Stimulated activated CD8-positive, alpha-beta memory T cell treated with anti-CD3 and anti-CD28 coated beads, Interleukin-15, amount 100 ng/mL, for 48 hours (primary cell): ENCODE measurements at places on chromosomes 1 and 21.

GRCh38 chr1:209080170-209080781 lies 503.2 kb upstream of the CAMK1G start:
- DNase-seq: no peak

- DNase-seq: peak; percentile 12
Measured at GRCh38 chr1:101081496-101082488, 56.2 kb upstream of the DPH5 start.

DNA sequence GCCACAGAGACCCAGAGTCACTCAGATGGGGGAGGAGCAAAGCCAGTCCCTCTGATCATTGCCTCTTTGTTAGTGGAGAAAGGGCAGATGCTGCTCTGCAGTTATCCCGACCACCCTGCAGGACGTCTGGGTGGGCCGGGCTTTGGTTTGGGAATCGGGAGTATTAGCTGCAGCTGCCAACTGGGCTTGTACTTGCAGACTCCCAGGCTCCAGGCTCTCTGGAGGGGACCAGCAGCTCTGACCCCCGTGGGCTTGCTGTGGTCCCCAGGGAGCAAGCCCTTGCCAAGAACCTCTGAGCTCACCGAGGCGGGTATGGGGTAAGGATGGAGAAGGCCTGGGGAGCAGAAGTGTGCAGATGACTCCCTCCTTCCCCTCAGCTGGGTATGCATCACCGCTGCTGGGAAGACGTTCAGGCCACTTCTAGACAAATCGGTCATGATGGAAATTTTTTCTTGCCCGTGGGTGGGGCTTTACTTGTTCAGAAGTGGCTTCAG lies 21.6 kb downstream of the MAPKAPK2 start:
- DNase-seq: peak; percentile 61

DNA sequence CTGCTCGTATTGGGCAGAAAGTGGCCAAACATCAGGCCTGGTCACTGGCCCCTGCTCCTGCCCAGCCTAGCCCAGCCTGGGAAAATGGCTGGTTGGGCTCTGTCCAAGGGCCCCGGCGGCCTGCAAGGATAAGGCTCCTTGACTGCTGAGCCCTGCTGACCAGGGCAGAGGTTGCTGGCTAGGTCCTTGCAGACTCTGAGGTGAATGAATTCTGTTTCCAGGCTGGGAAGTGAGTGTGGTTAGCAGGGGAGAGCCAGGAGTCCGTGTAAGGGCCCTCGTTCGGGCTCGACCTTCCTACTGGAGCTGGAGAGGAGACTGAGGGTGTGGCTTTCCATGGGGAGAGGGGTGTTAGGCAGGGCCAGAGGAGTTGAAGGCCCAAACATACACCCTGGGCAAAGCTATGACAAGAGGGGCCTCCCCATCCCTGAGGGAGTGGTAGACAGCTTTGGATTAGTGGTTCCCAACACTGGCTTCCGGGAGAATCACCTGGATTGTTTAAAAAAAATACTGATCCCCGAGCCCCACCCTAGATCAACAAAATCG lies 20.6 kb downstream of the CSF1 start:
- DNase-seq: no peak

- no peak for DNase-seq
Measured at GRCh38 chr1:182032251-182032650, 29.3 kb downstream of the ZNF648 start.

GRCh38 chr1:178192686-178193085 lies 98.8 kb downstream of the RASAL2 start:
- no peak for DNase-seq

DNA sequence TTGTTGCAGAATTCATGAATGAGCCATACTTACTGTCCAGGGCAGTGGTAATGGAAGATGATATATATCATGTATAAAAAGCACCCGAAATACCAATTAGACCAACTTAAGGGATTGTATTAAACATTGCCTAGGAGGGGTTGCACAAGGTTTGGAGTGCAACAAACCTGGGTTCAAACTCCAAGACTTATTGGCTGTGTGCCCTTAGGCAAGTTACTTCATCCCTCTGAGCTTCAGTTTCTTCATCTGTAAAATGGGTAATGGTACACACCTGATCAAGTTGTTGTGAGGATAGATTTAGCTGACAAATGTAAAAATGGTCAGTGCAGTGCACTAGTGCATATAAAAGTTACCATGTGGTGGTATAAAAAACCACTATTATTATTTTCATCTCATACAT lies 9.8 kb upstream of the PPP1R15B start:
- no peak for DNase-seq

DNA sequence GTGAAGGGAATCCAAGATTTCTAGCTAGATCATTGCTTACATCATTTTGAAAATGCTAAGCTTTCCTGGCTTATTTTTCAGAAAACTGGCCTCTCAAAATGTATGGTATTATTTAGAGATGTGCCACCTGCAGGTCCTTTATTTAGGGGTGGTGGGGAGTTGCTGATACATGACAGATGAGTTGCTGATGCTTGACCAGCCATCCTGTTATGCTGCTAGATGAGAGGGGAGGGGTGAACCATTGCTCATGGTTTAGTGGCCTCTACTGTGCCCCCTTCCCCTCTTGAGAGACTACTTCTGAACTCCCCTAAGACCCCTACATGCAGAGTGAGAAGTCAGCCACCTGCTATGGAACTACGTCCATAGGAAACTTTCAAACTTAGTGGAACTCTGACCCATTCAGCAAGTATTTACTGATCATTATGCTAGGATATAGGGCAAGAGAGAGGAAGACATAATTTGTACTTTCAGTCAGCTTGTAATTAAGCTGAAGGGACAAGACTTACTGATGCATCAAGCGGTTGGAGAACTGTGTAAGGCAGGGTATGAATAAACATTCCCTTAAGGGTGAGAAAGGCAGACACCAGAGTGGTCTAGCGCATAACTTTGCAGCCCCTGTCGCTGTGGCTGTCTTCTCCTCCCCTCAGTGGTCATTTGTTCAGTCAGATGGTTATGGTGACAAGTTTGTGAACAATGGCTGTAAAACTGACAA lies 34.6 kb downstream of the SLAMF6 start:
- no peak for DNase-seq

GRCh38 chr21:45334134-45334533 lies 46.4 kb upstream of the POFUT2 start:
- no peak for DNase-seq

- no peak for DNase-seq
Measured at GRCh38 chr1:205455581-205456382, at the start of gene BLACAT1. BLACAT1 (minus strand) TSS chr1:205456045.

GRCh38 chr1:27299385-27300271 lies 22.3 kb upstream of the TMEM222 start:
- DNase-seq: no peak

DNA sequence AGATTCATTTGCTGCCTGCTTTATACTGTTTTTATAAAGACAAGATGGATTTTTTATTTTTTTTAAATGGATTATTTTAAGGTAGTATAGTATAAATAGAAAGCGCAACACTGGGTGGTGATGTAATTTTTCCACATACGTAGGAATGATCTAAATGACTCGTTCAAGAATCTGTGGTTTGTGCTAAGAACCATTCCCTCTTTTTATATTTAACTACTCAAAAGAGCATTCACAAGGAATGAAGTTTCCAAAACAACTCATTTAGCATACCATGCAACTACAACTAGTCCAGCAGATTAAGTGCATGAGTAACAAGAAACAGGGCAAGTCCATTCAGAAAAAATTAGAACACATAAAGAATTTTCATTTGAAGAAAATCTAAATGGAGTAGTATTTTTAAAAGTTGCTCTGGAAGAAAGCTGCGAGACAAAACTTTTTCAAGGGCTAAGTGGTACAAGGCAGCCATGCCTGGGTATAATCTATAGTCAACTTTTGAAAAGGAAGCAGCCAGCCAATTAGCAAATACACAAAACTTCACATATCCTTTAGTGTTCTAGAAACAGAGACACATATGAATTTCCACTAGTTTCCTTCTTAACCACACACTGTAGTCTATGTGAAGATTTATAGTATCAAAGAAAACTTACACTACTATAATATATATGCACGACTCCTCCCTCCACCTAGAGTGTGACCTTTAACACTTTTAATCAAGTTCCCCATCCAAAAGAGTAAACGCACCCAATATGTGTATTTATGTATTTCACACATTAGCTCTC lies 23.4 kb downstream of the GTF2B start:
- no peak for DNase-seq

GRCh38 chr1:33305016-33305415 lies 15.9 kb downstream of the A3GALT2 start:
- no peak for DNase-seq

- no peak for DNase-seq
Measured at GRCh38 chr1:156879876-156880275, 13.6 kb upstream of the PEAR1 start.

GRCh38 chr1:16383888-16384287 lies 16.8 kb downstream of the SZRD1 start:
- no peak for DNase-seq

DNA sequence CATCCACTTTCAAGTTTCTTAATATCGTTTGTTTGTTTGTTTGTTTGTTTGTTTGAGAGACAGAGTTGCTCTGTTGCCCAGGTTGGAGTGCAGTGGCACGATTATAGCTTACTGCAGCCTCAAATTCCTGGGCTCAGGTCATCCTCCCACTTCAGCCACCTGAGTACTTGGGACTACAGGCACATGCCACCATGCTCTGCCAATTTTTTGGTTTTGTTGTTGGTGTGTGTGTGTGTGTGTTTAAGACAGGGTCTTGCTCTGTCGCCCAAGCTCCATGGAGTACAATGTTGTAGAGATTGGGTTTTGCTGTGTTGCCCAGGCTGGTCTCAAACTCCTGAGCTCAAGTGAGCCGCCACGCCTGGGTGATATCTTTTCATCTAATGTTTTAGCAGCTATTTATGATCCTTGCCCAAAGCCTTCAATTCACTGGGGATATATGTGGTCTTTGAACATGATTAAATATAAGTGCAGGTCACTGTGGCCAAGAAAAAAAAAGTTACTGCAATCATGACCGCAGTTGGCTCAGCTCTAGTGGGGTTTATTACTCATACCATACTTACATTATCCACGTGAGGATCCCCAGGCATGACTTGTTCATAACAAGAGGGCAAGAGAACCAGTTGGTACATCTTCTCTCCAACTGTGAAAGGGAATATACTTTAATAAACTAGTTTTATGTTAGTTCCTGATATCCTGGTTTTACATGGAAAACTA lies 8.0 kb downstream of the RRP1B start:
- DNase-seq: no peak

- no peak for DNase-seq
Measured at GRCh38 chr1:197954718-197955418, 37.7 kb downstream of the LHX9 start.

- DNase-seq: no peak
Measured at GRCh38 chr1:234912548-234913277, 215.9 kb downstream of the TOMM20 start.

DNA sequence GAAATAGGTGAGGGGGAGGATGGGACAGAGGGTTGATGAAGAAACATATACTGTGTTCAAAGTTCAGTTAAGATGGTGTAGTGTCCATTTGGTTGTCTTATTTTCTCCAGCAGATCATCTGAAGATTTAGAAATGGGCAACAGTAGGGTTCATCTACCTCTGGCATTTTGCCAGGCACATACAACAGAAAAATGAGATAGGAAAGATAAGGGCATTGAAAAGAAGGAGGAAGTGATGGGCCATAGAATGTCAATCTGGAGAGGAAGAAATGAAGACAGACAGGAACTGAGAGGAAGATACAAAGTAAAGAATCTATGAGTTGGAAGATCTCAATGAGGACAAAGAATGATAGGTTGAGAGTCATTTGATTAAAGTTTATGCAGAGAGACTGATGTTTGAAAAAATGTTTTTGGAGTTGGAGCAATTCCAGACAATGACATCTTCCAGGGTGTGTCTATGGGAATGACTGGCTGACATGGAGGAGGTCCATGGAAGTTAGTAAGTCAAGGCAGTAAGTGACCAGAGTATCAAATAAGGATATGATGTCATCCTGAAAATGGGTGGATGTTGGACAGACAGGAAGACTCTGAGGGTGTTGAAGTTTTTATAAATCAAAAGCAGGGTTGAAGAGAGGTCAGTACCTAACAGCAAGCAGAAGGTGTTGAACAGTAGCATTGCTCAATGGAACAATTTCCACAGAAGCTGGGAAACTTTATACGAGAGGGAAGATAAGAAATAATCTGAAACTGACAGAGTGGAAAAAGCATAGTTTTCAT lies 18.7 kb upstream of the CD55 start:
- DNase-seq: no peak

DNA sequence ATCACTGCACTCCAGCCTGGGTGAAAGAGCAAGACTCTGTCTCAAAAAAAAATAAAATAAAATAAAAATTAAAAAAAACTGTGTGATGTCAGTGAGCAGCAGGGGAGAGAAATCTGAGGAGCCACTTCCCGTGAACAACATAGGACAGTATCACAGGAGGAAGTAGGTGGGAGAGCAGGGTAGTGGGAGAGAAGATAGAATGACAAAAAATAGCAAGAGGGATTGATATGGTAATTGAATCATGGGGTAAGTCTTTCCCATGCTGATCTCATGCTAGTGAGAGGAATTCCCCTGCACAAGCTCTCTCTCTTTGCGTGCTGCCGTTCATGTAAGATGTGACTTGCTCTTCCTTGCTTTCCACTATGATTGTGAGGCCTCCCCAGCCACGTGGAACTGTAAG lies 81.6 kb upstream of the PBX1 start:
- no peak for DNase-seq

GRCh38 chr1:14842891-14843290 lies 244.4 kb downstream of the KAZN start:
- no peak for DNase-seq

DNA sequence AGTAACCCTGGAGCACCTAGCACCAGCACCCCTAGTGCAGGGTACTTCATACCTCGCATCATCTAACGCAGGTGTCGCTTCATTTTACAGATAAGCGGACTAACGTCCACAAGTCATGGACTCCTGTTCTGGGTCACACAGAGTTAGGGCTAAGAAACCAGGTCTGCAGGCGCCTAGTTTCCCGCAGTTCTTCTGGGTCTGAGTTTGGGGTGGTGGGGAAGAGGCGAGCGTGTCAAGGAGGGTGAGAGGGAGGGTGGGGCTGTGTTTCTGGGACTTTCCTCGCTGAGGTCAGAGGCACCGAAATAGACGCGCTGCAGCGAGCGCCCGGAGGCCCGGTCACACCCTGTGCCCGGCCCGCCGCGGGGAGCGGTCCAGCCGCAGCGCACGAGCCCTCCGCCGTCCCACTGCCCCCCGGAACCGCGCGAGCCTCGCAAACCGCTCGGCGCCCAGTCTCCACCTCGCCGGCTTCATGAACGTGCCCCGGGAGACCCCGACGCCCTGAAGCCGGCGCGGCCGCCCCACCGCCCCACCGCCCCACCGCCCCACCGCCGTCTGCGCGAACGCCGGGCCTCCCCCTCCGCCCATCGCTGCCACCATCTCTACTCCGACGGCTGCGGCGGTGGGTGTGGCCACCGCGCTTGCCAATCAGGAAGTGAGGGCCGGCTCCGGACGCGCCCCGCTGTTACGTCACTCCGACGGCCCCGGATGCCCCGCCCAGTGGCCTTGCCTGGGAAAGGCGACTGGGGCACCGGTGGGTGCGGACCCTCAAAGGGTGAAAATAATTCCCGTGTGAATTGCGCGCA lies 12.3 kb downstream of the IFI6 start:
- peak; percentile 83 for DNase-seq

GRCh38 chr1:238648751-238649150 lies 737.6 kb upstream of the CHRM3 start:
- no peak for DNase-seq

GRCh38 chr1:233569636-233570035 lies 44.3 kb upstream of the KCNK1 start:
- DNase-seq: no peak

- DNase-seq: no peak
Measured at GRCh38 chr1:8133190-8133589, 107.1 kb upstream of the ERRFI1 start.

GRCh38 chr1:116568662-116569380 lies 2.0 kb downstream of the CD58 start:
- no peak for DNase-seq
